CD4-positive, CD25-positive, alpha-beta regulatory T cell (primary cell): ENCODE measurements at places on chromosomes 1 and 21. TPM values are rescaled to one million over a fixed set of nuclear protein-coding genes. Genes with fewer than 3 reads are reported as not detected.

DNA sequence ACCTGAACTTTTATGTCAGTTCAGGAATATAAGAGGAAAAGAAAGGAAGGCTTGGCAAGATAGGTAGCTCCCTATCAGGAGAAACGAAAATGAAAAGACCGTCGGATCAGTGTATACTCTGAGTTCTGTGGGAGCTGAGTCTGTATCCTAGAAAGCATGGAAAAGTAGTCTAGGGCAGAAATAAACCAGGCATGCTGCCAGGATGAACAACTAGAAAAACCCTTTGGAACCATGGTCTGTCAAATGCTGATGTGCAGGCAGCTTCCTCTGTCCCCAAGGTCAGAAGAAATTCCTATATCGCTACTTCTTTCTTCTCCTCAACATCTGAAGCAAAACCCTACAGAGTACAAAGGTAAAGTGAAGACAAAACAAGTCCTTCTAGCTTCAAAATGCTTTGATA is 268.8 kb downstream of the ST6GALNAC3 start:
- DNase-seq: no peak

Gene SPRR2E
- polyA plus RNA-seq: not detected

GRCh38 chr1:218409946-218410510 is 64.9 kb downstream of the TGFB2 start:
- DNase-seq: no peak

Gene KRTAP13-1
- polyA plus RNA-seq: not detected

- no peak for DNase-seq
Measured at GRCh38 chr21:15015622-15016471, 49.0 kb downstream of the NRIP1 start.

Gene OR2T29
- not detected for polyA plus RNA-seq

- no peak for DNase-seq
Measured at GRCh38 chr1:212287261-212287895, 2.2 kb downstream of the PPP2R5A start.

Gene CPT2
- 32.2 TPM for polyA plus RNA-seq

Gene SYCP1
- not detected for polyA plus RNA-seq
